ENCODE measurements at places on chromosomes 5 and 9.

DNA sequence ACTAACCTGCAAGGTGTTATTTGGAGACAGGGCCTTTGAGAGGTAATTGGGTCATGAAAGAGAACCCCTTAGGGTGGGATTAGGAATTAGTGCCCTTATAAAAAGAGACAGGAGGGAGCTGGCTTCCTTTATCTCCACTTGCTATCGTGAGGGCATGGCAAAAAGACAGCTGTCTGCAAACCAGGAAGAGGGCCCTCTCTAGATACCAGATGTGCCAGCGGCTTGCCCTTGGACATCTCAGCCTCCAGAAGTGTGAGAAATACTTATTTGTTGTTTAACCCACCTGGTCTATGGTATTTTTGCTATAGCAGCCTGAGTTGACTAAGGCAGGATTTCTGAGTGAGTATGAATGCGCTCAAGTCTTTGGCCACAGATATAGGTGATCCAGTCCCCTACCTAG, 978 bp upstream of the RGS14 start:
- no peak for DNase-seq

DNA sequence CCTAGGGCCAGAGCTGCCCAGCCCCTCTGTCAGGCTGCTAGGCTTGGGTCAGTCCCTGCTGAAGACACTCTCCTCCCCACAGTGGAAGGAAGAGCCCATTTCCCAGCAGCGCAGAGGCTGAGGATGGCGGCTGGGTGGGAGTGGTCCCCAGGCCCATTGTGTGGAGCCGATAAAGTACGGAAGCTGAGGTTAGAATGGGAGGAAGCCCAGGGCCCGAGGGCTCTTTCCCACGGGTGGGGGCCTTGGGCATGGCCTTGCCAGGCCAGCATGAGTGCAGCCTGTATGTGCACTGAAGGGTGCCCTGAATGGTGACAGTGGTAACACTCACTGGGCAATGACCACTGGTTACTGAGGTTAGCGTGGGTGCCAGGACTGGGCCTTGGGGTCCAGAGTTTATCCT, 125.9 kb downstream of the RGS3 start:
- no peak for DNase-seq

- DNase-seq, result no peak
Observed at GRCh38 chr5:154221371-154221896, 30.9 kb downstream of the GALNT10 start.

DNA sequence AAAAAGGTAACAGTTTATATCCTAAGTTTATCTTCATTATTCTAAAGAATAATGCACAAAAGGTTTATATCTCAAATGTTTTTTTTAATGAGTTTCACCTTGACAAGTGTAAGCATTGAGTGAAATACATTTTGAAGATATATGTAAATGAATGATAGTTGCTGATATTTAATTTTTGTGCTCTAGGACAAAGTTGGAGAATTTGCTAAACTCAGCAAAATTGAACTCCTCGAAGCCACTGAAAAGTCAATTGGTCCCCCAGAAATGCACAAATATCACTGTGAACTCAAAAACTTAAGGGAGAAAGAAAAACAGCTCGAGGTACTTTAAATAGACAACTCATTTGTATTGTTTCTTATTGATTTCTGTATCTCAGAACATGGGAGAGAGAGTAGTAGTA, 19.5 kb downstream of the SMC5 start:
- no peak for DNase-seq

DNA sequence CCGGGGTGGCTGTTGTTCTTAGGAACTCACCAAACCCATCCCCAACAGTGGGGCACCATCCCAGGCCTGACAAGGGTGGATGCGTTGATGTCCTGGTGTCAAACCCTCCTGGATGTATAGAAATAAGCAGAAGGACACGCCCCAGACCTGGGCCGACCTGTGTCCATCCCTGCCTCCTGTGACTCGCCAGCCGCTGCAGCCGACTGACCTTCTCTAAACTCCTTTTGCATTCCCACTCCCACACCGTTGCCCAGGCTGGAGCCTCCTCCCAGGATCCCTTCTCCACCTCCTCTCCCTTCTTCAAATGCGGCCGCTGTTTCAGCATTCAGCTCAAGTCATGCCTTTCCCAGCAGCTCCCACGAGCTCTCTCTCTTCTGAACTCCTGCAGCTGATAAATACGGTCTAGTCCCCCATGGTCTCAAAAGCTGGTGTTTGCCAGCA, 213.2 kb upstream of the IER5L start:
- no peak for DNase-seq

GRCh38 chr9:91494751-91495150, 71.1 kb upstream of the NFIL3 start:
- DNase-seq, result no peak

- no peak for DNase-seq
Observed at GRCh38 chr5:127957183-127957582, 126.4 kb upstream of the SLC12A2 start.

- DNase-seq, result no peak
Observed at GRCh38 chr5:57069115-57069835, 104.6 kb upstream of the GPBP1 start.

DNA sequence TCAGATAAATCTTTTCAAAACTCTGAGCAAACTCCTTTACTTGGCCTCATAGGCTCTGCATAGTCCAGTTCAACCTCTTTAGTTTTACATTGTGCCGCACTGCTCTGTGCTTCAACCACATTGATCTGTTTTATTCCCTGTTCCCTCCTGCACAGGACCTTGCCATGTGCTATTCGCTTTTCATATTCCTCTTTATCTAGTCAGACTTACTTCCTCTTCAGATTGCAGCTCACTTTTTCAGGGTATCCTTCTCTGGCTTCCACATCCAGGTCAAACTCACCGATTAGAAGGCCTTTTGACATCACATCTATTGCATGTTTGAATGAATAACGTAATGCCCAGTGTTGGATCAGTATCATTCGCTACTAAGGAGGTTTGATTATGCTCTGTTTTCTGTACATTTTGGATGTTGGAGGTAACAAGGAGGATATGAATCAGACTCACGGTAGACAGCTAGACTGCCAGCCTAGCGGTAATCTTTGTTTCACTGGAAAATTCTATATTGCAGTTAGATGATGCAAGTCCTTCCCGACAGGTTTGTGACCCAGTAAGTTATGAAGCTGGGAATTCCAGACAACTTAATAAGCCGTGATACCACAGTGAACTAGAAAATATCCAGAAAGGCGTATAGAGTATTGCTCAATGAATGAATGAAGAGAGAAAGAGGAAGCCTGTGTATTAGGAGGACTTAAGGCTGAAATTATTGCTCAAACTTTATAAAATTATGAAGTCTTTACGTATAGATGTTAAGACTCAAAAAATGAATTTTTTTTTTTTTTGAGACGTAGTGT, 65.7 kb downstream of the IQGAP2 start:
- no peak for DNase-seq

DNA sequence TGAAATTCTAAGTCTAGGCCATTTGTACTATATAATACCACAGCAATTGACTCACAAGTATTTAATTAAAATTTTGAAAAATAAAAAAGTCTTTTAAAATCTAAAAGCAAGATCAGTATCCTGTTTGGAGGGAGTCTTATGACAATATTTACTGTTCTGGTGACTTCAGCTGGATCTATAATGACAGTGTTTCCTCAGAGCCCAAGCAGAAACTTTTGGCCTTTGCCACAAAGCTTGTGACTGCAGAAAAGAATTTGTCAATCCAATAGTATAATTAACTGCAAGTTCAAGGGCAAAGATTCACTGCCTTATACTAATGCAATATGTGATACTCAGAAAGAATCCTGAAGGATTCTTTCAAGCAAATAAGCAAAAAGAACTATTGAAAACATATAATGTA, 49.6 kb upstream of the RAPGEF6 start:
- no peak for DNase-seq

DNA sequence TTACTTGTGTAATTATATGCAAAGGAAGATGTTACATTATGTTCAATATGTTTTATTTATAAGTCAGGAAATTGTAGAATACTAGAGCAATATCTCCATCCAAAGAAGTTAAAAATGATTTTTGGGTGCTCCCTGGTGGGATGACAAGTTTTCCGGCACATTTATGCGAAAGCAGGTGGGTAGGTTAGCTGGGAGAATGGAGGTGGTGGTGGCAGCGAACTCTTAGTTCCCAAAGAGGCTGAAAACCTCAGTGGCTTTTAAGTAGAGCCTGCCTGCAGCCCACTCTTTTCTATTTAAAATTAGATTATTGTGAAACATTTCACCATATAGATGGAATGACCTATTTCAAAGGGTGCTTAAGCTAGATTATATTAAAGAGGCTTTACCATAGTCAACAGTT, 51.8 kb downstream of the ANKRD33B start:
- no peak for DNase-seq

- no peak for DNase-seq
Observed at GRCh38 chr9:19677924-19678323, 110.9 kb downstream of the SLC24A2 start.

GRCh38 chr5:150562832-150563231, 54.9 kb downstream of the NDST1 start:
- DNase-seq, result peak; percentile 41
